Stimulated activated naive CD4-positive, alpha-beta T cell treated with Interleukin-2 at 50 U/mL for 16 hours (primary cell): ENCODE measurements at places on chromosomes 13 and 19.
A peak's percentile ranks its signal among the peaks of the same experiment; 100 is the strongest.

DNA sequence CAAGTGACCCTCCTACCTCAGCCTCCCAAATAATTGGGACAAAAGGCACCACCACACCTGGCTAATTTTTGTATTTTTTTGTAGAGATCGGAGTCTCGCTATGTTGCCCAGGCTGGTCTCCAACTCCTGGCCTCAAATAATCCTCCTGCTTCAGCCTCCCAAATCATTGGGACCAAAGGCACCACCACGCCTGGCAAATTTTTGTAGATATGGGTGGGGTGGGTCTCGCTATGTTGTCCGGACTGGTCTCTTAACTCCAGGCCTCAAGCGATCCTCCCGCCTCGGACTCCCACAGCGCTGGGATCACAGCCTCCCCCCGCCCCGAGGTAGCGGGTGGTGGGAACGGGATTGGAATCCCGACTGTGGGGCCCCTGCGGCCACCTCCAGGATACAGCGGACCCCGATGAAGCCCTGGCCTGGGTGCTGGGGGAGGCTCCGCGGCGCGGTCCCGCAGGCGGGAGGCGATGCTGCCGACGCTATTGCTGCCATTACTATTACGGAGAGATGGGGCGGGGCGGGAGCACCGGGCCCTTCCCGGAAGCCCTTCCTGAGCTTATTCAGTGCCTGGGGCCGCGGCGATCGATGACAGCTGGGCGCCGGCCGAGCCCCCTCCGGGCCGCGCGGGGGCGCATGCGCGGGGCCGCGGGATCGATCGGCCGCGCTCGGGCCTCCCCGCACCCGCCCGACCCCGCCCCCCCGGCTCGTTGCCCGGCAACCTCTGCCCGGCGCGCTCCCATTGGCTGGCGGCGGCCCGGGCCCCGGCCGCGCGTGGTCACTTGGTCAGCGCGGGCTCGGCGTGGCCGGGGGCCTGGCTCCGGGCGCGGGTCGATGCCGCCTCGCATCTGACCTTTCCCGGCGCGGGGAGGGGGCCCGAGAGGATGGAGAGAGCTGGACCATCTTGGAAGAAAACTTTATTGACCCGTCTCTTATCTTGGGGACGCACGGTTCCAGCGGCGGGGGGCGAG lies 27.9 kb upstream of the ONECUT3 start:
- DNase-seq: peak; percentile 34

DNA sequence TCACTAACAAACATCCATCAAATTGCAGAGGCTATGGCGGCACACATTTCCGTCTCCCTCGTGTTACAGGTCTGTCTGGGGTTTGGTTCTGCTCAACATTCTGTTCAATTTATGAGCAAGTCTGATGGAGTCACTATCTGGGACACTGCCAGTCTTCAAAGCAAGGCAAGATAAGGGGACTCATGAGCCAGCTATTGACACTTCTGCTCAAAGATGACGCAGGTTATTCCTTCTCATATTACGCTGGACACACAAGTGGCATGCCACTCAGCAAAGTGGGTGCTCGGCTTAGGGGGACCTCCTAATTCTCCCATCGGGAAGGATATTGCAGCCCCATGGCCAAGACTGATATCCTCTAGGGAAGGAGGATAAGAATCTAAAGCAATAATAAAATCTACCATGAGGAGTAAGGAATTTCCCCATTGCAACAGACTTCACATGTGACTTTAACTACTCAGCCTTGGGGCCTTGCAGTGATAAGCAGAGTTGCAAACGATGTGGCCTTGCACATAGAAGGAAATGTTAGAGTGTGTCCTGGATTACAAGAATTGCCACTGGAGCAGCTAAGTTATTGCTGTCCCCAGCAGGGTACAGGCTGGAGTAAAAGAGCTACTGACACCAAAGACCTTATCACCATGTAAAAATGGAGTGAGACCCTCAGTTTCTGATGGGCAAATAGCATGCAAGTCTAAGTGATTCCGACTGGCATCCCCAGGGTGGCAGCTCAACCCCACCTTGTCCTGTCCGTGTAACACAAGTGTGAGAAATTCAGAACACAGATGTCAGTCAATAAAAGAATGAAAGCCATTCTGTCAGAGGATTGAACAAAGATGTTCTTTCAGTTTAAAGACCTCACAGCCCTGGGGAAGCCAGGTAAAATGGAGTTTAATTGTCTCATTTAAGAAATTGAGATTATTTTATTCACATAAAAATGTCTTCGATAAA lies 306.1 kb downstream of the IRS2 start:
- DNase-seq: no peak

DNA sequence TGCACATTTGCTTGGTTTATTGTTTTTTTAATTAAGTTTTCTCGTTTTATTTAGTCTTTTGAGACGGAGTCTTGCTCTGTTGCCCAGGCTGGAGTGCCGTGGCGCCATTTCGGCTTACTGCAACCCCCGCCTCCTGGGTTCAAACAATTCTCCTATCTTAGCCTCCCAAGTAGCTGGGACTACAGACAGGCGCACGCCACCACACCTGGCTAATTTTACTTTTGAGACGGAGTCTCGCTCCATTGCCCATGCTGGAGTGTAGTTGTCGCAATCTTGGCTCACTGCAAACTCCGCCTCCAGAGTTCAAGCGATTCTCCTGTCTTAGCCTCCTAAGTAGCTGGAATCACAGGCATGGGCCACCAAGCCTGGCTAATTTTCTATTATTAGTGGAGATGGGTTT lies 1.3 kb downstream of the RPS9 start:
- DNase-seq: no peak

GRCh38 chr13:28356561-28357021 lies 138.3 kb downstream of the FLT1 start:
- no peak for DNase-seq

GRCh38 chr13:98576963-98577835 lies at the start of gene STK24:
TSS of gene STK24 (minus strand) at chr13:98577107. CDS start at chr13:98576786, 321 bp downstream.
- peak; percentile 49 for DNase-seq

- no peak for DNase-seq
These were observed 59.8 kb downstream of the TRPM4 start for GRCh38 chr19:49217382-49217781.

DNA sequence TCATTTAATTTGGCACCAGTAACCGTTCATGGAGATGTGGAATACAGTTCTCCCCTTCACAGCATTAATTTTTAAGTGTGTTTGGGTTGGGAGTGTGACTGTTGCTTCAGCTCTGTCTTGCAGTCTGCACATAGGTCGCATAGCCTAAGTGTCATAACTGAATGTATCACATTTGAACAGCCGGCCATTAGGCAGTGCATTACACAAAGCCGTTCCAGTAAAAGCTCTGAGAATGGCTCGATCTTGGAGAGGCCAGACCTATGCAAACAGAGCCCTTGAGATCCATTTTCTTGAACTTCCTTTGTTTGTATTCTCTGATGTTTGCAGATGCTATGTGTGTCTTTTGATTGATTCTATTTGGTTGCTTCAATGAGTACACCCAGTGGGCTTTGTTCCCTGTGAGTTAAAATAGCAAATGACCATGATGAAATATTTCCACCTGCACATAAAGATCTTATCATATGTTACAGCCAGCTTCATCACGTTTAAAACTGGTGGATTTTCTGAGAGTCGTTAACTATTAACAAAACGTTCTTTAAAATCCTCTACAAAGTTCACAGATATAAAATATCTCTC lies 1104.9 kb upstream of the SLC10A2 start:
- DNase-seq: no peak

DNA sequence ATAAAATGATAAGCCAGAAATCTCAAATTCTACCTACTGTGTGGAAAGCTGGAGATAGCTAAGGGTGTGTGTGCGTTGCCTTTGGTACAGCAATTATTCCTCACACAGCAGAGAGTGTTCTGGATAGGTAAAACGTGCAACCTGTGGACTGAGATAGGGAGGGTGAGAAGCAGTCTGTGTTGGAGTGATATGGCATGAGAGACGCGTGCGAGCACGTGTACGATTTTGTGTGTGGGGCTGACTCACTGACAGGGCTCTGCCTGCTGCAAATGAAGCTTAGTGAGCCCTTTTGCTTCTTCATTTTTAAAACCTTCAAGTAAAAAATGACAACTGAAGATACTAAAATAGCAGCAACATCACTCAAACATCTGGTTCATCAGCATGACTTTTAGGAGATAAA lies 35.7 kb upstream of the SLC10A2 start:
- no peak for DNase-seq

- DNase-seq: no peak
These were observed 218.1 kb downstream of the SLITRK5 start for GRCh38 chr13:87889254-87889653.

GRCh38 chr19:20928371-20928770 lies 5.3 kb downstream of the ZNF85 start:
- DNase-seq: no peak

- DNase-seq: no peak
These were observed 19.1 kb downstream of the TEX29 start for GRCh38 chr13:111339366-111340143.

GRCh38 chr13:86788616-86789015 lies 882.6 kb upstream of the SLITRK5 start:
- no peak for DNase-seq

DNA sequence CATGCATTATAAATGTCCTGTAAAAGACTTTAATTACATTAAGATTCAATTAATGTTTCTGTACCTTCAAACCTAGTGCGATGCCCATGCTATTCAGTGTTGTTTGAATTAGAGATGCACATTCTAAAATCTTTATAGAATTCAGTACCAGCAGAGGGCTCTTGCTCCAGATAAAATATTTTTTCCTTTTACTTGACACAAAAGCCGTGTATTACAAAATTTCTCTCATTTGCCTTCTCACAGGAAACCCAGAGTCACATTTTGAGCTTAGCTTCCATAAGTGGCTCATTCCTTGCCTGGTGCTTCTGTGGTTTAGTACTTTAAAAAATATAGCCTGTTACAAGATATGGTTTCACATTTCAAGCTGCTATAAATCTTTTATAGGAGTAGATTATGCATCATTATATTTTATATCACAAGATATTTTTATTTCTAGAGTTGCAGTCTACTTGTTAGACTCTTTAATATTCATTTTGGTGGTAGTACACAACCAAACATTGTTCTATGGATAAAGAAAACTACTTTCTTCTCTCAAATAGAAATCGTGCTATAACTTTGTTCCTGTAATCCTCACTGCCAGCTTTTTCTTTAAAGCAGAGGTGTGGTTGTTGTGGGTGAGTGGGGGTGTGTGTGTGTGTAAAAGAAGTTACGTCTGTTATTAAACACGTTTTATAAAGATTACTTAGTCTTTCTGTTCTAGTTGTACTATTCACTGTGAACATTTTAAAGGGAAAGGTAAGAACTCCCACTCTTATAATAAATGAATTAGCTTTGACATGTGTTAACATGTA lies 101.4 kb downstream of the RNF17 start:
- DNase-seq: no peak

- DNase-seq: no peak
These were observed 103.9 kb downstream of the DNAJC15 start for GRCh38 chr13:43127103-43127798.

DNA sequence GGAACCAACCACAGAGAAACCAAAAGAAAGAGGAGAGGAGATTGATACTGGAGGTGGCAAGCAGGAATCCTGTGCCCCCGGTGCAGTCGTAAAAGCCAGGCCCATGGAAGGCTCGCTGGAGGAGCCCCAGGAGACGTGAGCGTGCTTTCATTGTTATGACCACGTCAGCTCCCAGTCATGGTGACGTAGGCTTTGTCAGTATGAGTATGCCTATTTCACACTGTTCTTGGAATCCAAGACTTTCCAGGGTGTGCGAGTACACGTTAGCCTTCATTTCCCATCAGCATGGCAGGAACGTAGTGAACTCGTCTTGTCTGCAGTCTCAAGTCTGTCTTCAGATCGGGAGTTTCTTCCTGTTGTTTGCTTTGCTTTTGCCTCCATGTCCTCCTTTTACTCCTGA lies 15.4 kb upstream of the CHAMP1 start:
- no peak for DNase-seq

GRCh38 chr19:2327773-2328400 lies 499 bp downstream of the LSM7 start:
- DNase-seq: peak; percentile 53
